GM06990 (cell line): ENCODE measurements at places on chromosomes 4 and X.
A peak's percentile ranks its signal among the peaks of the same experiment; 100 is the strongest.

DNA sequence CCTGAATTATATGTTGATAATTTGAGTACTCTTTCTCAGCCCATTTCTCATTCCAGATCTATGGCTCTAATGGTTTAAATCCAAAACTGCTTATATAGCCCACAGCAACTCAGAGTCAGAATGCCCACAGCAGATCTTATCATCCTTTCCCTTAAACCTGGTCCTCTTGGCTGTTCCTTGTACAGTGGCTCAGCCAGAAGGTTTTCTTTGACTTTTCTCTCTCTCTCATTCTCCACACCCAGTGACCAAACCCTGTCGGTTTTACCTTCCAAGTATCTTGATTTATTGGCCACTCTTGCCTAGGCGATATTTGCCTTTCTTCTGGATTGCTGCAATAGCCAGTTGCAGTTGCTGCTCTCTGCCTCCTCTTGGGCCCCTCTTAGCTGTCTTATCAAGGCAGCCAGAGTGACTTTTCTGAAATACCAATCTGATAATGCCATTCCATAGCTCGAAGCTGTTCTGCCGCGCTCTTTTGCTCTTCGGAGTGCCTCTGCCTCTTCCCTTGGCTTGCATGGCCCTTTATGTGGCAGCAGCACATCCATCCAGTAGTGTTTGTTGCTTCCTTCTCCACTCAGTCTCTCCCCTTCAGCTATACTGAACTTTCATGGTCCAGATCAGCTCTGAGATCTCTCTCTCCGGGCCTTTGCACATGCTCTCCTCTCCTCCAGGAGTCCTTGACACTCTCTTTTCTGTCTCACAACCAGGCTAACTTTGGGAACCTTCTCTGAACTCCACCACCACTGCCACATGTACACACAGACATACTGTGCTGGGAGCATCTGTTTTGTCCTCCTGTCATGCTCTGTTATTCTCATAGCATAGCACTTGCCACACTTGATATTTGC, 11.8 kb downstream of the GAB1 start:
- DNase-seq, result no peak

GRCh38 chr4:7141151-7141834, 51.0 kb upstream of the SORCS2 start:
- DNase-seq, result no peak

DNA sequence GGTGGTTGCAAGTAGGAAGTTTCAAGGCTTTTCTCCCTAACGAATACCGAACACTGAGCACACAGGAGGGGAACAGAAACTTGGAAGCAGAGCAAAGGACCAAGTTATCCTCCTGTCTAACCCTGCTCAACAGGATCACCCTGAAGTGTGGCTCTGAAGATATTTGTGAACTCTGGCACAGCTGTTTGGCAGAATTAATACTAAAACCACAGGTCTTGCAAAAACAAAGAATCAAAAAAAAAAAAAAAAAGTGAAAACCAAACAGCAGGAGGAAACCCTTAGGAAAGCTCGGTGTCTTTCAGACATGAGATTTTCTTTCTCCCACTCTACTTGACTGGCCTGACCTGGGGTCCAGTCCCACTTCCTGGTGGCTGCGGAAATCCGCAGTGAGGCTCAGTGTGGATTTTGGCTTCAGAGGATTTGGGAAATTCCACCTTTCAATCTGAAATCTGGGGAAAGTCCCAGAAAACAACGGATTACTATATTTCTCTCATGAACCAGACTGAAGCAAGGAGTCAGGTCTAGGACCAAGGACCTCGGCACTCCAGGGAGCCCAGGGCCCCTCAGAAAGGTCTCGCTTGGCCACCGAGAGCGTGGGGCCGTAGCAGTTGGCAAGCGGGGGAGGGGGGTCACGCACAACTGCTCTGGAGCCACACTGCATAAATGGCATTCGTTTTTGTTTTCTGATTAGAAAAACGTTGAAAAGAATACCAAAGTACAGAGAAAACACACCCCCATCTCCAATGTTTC, 867 bp downstream of the TIFA start:
- no peak for DNase-seq

DNA sequence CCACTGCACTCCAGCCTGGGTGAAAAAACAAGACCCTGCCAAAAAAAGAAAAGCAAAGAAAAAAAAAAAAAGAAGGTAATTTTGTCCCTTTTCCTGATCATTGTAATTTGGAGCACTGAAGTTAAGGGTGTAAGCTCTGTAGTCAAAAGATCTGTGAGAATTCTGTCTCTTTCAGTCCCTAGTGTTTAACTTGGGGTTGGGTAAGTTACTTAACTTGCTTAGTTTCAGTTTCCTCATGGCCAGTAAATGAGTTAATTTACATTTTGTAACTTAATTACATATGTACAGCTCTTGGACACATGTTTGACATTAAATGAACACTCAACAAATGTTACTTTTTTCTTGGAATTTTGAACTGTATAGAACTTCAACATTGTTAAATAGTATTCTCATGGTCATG, 10.9 kb upstream of the UBE2K start:
- DNase-seq, result no peak

GRCh38 chrX:68908071-68908470, 79.2 kb downstream of the EFNB1 start:
- no peak for DNase-seq

GRCh38 chr4:184955636-184956035, 62.7 kb upstream of the HELT start:
- DNase-seq, result peak; percentile 69

- DNase-seq, result no peak
Measured at GRCh38 chr4:55269995-55270394, 76.0 kb upstream of the SRD5A3 start.

GRCh38 chr4:168138143-168138542, 45.8 kb downstream of the ANXA10 start:
- DNase-seq, result no peak

DNA sequence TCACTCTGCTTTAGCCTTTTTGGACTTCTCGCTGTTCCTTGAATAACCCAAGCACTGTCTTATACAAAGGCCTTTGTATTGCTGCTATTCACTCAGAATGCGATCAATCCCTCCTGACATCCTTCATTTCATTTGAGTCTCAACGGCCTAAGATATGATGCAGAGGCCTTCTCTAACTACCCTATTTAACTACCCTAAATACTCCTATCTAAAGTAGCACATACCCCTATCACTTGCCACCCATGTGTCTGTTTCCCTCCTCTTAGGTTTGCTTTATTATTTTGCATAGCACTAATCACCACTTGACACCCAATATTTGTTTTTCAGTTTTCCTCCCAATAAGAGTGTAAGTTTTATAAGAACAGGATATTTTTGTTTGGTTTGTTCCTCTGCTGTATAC, 42.3 kb upstream of the ACSL4 start:
- no peak for DNase-seq

GRCh38 chrX:45758319-45758718, 557.6 kb upstream of the DIPK2B start:
- DNase-seq, result peak; percentile 55

DNA sequence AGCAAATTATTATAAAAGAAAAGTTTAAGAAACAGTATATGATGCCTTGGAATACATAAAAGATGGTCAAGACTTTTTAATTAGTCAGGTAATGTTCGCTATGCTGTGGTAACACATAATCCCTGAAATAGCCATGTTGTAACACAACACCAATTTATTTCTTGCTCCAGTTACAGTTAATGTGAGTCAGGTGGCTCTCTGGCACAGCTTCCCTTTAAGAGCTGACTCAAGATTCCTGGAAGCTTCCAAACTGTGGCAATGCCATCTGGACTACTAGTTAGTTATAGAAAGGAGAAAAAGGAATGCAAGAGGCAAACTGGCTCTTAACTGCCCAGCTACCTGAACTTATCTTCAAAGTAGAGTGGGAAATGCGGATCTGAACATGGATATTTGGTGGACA, 210.5 kb downstream of the CHM start:
- no peak for DNase-seq

- no peak for DNase-seq
Measured at GRCh38 chrX:70907900-70908299, 611 bp downstream of the TEX11 start.

DNA sequence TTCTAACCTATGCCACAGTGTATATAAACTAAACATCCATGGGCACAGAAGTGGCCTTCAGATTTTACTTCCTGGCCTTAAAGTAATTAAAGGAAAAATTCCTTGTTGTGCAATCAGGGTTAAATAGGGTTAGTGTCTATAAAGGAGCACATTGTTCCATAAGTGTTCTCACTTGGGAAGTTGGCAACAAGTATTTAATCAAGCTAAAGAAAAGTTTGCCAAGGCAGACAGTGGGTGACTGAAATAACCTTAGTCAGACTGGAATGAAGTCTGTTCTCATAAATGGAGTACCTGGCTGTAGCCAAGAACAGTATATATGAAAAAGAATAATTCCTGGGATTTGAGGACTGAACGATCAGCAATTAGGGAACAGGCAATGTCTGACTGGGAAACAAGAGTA, 213.6 kb downstream of the HTR2C start:
- DNase-seq, result no peak

- DNase-seq, result no peak
Measured at GRCh38 chr4:91936311-91936710, 367.5 kb upstream of the GRID2 start.

- no peak for DNase-seq
Measured at GRCh38 chr4:141540643-141541042, 95.7 kb upstream of the IL15 start.

DNA sequence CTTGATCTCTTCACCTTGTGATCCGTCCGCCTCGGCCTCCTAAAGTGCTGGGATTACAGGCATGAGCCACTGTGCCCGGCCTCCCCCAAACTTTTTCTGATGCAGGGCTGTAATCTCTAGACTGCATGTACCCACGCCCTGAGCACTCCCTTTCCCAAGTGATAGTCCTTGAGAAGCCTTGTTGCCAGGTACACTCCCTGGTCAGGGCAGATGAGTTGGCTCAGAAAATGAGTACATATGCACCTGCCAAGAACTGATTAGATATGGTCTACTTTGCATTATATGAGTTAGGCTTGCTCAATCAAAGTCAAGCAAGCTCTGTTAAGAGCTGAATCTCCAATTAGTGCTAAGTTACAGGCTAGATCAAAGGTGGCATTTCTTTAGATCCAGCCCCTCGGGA, 20.3 kb downstream of the APOO start:
- no peak for DNase-seq
